IgD-negative memory B cell (primary cell): ENCODE measurements at places on chromosomes 6 and 20. TPM values are rescaled to one million over a fixed set of nuclear protein-coding genes. Genes with fewer than 3 reads are reported as not detected.

The SCAF8 gene
- polyA plus RNA-seq, result 16.5 TPM

The SDCBP2 gene
- polyA plus RNA-seq, result 0.91 TPM

The UST gene
- polyA plus RNA-seq, result 1.3 TPM

The MYB gene
- not detected for polyA plus RNA-seq

The ATP9A gene
- 0.20 TPM for polyA plus RNA-seq

The SPTLC3 gene
- polyA plus RNA-seq, result not detected
